ENCODE measurements at places on chromosomes 2 and 18.

DNA sequence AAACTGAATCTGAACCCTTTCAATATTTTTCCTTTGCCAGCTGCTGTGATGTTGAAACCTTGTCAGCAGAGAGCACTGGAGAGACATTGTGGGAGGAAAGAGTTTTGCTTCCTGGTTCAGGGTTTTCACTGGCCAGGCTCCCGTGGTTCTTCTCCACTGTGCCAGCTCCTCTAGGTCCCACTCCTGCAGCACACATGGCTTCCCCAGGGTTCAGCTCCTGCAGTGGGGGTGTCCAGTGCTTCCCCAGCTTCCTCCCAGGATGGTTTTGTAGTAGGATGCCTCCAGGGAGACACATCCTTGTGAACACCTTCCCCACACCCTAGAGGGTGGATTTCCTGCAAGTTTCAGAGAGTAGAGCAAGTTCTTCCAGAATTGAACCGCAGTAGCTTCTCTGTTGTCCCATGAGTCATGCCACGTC, 24.0 kb upstream of the SULT1C3 start:
- DNase-seq: peak; percentile 22

DNA sequence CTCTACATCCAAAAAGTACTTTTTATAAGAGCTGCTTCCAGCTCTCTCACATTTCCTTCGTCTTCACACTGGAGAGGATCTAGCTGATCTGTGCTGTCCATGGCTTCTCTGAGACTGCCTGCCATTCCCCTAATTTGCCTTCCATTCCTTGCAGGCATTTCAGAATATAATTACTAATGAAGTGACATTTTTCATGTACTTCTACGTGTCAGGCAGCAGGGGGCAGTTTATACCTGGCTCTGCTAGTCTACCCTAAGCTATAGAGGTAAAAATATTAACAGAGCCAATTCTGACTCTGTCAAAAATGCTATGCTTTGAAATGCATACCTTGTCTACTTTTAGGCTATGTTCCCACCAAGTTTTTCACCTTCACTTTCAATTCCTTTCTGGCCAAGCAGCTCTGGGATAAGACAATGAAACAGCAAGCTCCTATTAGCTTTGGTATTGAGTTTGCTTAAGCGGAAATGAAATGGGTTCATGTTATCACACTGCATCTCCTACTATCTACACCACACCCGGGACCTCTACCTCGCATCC, 81.9 kb downstream of the MEP1B start:
- peak; percentile 56 for DNase-seq

DNA sequence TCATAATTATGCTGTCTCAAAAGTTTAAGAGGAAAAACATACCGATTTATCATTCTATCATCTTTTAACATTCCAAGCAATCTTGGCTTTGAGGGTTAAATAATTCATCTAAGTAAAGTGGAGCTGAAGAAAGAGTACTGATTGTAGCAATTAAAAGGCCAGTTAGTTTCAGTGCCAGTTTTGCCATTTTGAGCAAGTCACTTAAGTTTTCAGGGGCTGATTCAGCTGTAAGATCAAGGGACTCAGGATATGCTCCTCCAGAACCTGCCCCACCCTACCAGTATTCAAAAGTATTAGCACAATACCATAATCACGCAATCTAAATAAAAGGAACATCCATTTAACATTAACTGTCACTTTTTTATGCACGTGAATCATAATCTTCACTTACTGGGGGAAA, 1.9 kb downstream of the SS18 start:
- DNase-seq: peak; percentile 5

DNA sequence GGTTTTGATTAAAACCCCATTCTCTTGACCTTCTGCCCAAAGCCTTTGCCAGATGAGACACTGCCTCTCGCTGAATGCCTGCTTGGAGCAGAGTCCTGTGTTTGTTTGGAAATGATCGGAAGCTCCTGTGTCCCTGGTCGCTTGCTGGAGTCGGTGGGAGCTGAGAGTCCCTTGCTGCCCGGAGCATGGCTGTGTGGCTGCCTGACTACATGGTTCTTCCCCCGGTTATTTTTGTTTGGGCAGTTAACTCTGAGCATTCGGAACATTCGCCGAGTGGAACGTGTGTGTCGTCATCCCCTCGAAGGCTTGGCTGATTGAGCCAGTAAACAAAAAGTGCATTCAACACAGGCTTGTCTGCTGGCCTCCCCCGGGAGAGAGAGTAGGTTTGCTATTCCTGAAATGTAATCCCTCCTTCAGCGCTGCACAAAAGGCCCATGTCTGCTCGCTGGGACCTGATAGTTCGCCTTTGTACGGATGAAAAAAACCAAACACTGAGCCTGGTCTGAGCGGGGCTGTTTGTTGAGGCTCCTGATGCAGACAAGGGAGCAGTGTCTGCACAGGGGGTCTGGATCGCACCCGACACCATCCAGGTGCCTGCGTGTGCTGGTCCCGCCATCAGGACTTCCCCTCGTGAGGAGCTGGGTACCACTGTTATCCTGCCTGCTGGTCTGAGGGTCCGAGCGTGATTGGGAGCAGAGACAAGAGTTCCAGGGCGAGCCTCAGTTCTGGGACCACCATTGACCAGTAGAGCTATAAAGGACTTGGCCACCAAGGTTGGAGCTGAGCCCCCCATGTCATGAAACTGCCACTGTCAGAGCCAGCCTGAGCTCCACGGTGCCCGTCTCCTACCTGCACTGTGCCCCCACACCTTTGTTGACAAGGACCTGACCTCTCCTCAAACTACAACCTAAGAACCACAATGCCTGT, 83.8 kb downstream of the AGAP1 start:
- peak; percentile 73 for DNase-seq

DNA sequence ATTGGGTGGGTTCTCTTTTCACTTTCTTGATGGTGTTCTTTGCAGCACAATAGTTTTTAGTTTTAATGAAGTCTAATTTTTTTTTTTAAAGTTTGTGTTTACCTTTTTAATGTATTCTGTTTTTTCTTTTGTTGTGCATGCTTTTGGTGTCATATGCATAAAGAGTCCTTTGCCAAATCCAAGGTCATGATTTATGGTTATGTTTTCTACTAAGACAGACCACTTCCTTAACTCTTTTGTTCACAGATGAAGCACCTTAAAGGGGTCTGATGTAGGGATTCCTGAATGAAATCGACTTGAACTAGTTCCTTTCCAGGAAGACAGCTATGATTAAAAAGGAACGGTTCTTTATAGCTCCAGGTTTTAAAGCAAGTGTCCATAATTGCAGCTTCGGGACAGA, 23.1 kb downstream of the LPIN1 start:
- DNase-seq: no peak

GRCh38 chr2:31980674-31981356, 30.0 kb downstream of the MEMO1 start:
- DNase-seq: peak; percentile 48

DNA sequence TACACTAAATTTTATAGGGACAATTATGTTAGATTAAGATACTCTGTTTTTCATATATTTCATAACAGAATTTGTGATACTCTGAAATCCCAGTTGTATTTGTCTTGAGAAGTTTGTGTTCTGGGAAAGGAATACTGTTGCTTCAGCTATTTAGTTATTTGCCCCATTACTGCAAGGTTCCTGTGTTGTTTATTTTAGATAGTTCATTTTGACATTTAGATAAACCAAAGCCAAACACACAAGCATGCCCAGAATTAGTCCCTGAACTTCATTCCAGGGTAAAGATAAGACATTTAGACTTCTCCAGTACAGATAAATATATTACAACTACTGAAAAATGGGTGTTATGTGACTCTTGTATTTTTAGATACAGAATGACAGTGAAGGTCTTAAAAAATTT, 74.7 kb downstream of the BMPR2 start:
- DNase-seq: no peak

- DNase-seq: no peak
Observed at GRCh38 chr2:33516456-33516995, 40.1 kb downstream of the RASGRP3 start.

DNA sequence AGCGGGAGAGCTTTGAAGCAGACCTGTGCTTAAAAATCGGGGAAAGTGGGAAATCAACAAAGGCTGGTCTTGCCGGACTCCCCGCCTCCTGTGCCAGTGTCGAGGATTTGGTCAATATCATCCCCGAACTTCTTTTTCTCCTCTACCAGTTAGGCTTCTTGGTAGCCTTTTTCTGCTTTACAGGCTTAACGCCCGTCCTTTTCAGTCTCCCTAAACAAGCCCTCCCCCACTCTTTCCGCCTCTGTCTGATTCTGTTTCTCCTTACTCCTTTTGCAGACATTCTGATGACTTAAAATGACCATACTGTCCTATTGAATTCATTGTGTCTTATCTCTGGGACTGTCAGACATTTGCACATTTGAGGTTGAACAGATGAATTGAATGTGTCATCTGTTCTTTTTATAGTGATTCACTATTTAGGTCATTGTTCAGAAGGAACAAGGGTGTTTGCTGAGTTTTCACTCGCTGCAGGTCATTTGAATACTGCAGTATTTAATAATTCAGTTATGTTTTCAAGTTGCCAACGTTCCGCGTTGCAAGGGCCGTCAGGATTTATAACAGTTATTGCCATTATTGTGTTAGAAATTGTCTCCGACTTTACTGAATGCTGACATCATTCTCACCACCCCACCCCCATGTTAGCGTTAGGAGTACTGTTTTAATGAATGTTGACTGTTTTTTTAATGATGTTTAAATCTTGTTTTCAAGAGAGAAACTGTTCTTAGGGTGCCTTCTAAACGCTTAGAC, 1.1 kb downstream of the ITGAV start:
- peak; percentile 21 for DNase-seq

DNA sequence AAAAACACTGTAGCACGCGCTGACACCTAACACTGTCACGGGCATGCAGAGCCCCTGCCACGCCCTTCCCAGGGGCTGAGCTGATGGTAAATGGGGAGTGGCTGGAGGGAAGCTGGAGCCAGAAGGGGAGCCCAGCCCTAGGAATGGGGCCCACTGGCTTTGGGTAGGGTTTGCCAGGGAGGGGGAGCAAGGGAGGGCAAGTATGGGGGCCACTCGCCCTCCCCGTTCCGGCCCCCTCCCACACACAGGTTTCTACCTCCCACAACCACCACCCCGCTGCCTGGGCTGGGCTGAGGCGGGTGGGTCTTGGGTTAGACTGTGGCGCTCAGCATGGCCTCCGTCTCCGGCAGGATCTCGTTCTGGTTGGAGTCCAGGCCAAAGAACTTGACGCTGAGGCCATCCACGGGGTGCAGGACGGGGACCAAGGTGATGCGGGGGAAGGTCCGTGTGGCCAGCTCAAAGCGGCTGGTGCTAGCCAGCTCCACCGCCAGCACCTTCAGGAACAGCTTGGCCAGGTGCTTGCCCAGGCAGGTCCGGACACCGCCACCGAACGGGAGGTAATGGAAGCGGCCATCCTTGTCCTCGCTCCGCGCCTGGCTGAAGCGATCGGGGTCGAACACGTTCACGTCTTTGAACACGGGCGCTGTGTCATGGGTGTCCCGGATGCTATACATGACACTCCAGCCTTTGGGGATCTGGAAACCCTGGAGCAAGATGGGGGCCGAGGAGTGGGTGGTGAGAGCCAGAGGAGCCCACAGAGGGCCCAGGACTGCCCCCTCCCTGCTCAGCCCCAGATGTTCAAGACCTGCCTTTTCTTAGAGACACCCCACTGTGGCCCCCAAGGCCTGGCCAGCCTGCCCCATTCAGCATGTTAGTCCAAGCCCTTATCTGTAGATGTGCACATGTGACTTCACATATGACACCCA, 15.5 kb downstream of the CYP26B1 start:
- DNase-seq: no peak
